ENCODE measurements at places on chromosomes 1 and 21. TPM values are rescaled to one million over a fixed set of nuclear protein-coding genes. Genes with fewer than 3 reads are reported as not detected.

GPR161 gene
- total RNA-seq, result 10.5 TPM

GBP5 gene
- 0.27 TPM for total RNA-seq

TMPRSS15 gene
- total RNA-seq, result not detected

GFI1 gene
- not detected for total RNA-seq

IPP gene
- total RNA-seq, result 3.8 TPM

GNG4 gene
- not detected for total RNA-seq

TRPM2 gene
- total RNA-seq, result 18.3 TPM

SLC30A2 gene
- total RNA-seq, result 0.15 TPM

NPL gene
- total RNA-seq, result 1.1 TPM

EXTL1 gene
- not detected for total RNA-seq

Measured in mammary microvascular endothelial cell (primary cell).